ENCODE measurements at places on chromosomes 3 and 15.
A peak's percentile ranks its signal among the peaks of the same experiment; 100 is the strongest.

DNA sequence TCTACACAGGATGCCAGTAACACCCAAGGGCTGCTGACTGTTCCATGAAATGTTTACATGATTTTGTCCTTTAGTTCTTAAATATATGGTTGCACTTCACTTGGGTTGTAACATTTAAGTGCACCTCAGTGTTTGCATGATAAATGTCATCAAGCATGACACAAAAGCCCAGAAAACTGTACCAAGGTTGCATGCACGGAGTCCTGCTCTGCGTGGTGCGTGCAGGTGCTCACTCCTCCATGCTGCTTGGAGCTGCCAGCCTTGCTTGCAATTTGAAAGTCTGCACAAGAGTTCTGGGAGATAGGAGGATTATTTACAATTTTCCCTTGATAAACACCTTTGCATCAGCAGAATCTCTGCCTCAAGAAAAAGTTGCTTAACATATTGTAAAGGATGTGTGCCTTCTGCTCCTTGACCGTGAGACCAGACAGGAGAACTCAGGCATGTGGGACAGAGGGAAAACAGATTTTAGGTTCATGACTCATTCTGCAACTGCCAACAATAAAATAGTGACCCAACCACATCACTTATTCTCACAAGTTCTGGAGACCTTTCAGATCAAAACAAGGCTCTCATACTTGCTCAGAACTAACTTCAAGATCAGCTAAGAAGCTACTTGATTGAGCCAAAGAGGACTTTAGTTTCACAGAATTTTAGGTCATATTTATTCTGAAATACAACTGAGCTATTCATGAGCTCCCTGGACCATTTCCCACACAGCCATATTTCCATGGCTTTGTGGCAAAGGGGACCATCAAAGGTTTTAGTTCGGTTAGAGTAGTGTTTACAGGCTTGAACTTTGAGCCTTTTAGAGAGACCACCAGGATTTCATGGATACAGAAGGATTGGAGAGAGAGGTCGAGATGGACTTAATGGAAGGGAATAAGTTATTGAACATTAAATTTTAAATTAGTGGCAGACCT is 128.4 kb upstream of the ZBED2 start:
- no peak for DNase-seq

DNA sequence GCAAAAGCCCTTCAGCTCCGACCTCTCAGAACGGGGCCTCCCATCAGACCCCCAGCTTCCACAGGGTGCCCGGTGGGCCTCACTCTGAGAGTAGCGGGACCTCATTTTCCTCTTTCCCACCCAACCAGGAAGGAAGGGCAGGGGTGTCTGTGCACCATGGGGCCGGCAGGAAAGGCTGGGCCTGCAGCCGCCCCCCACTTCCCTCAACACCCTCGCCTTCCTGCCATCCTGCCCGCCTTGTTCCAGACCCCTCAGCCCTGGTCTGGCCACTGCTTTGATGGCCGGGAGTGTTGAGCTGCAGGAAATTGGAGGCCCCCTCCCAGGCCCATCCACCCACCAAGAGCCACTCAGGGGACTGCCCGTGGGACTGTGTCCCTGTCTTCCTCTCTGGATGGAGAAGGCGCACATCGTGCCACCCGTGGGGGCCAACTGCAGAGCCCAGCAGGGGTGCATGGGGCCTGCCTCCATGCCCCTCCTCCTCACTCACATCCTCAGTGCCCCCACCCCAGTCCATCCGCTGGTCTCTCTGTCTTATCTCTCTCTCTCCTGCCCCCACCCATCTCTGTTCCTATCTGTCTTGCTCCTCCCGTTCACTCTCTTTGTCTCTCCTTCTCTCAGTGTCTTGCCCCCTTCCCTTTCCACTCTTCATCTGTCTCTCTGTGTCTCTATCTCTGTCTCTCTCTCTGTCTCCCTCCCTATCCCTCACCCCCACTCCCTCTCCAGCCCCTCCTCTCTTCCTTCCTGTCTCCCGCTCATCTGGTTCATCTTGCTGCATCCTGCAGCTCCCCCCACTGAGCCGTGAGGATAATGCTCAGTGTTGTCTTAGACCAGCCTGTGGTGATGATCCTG is 1.8 kb upstream of the PLXND1 start:
- DNase-seq: peak; percentile 39

GRCh38 chr3:152710549-152710948 is 124.4 kb upstream of the P2RY1 start:
- DNase-seq: no peak

- no peak for DNase-seq
These were observed 355.8 kb downstream of the MCTP2 start for GRCh38 chr15:94587113-94587512.

- no peak for DNase-seq
These were observed 134.9 kb downstream of the GAP43 start for GRCh38 chr3:115758076-115758763.

GRCh38 chr15:100723315-100723801 is 121.0 kb downstream of the ASB7 start:
- DNase-seq: no peak

GRCh38 chr15:91049378-91050127 is 27.2 kb upstream of the VPS33B start:
- DNase-seq: peak; percentile 32

- no peak for DNase-seq
These were observed 17.1 kb upstream of the HEG1 start for GRCh38 chr3:125072749-125073389.

- DNase-seq: no peak
These were observed 156.6 kb downstream of the MCTP2 start for GRCh38 chr15:94387849-94388441.

DNA sequence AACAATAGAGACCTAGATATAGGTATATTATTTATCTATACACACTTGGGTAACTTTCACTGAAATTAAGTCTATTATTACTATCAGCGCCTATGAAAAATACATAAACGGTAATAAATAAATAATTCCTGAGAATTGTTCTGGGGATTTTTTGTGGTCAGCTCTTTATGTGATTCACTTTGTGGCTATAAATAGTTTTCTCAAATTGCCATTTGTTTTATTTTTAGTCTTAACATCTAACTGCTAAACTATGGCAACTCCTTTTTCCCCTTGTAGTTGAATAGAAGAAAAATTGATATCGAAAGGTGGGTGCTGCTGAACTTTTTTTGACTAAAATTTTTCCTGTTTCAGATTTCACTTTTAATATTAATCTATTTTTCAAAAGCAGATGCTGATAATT is 189.0 kb downstream of the VGLL3 start:
- no peak for DNase-seq

DNA sequence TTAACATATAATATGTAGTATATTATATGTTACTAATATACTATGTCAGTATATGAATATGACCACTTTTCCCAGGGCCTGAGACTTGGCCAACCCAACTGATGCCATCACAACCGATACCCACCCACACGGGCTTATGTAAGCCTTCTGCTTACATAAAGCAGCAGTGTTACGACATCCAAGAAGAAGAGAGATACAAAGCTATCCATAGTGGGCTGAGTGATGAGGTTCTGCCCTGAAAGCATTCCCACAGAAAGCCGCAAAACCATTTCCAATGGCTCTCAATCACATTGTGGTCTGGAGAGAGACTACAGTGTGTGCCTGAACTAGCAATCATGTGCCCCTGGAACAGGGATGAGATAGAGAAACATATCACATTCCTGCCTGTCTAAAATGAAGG is 177.9 kb downstream of the PLOD2 start:
- DNase-seq: no peak

DNA sequence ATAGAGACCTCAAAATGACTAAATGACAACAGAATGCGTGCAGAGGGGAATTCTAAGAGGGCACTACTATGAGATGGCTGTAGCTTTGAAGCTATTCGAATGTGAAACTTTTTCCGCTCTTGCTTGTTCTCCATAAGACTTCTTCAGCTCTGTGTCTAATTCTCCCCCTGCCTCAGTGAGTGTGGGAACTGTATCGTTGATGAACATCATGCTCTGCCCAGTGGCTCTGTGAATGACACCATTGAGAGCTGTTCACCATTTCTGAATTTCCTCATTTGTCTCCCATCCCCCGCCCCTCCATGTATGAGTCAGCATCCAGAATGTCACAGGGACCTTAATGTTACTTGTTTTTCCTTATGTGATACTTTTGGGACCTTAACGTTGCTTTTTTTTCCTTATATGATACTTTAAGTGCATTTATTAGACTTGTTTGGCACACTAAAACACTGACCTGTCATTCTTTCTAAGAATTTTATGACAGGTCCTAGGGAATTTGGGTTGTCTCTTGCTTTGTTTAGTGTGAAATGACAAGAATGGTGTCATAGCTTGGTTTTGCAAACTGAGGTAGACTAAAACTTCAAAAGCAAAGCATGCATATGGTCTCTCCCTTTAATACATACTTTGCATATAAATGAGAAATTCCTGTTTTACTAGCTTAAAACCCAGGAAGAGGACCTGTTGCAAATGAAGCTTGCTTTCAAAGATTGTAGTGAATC is 99.6 kb downstream of the FNDC3B start:
- peak; percentile 81 for DNase-seq

GRCh38 chr3:27031476-27031875 is 337.7 kb downstream of the NEK10 start:
- no peak for DNase-seq

DNA sequence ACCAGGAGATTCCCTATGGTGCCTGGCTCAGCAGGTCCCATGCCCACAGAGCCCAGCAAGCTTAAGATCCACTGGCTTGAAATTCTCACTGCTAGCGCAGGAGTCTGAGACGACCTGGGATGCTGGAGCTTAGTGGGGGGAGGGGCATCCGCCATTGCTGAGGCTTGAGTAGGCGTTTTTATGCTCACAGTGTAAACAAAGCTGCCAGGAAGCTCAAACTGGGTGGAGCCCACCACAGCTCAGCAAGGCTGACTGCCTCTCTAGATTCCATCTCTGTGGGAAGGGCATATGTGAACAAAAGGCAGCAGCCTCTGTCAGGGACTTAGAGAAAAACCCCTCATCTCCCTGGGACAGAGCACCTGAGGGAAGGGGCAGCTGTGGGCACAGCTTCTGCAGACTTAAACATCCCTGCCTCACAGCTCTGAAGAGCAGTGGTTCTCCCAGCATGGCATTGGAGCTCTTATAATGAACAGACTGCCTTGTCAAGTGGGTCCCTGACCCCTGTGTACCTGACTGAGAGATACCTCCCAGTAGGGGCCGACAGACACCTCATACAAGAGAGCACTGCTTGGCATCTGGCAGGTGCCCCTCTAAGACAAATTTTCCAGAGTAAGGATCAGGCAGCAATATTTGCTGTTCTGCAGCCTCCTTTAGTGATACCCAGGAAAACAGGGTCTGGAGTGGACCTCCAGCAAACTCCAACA is 231.5 kb upstream of the SETMAR start:
- no peak for DNase-seq

- no peak for DNase-seq
These were observed 25.4 kb upstream of the DET1 start for GRCh38 chr15:88571852-88572259.

DNA sequence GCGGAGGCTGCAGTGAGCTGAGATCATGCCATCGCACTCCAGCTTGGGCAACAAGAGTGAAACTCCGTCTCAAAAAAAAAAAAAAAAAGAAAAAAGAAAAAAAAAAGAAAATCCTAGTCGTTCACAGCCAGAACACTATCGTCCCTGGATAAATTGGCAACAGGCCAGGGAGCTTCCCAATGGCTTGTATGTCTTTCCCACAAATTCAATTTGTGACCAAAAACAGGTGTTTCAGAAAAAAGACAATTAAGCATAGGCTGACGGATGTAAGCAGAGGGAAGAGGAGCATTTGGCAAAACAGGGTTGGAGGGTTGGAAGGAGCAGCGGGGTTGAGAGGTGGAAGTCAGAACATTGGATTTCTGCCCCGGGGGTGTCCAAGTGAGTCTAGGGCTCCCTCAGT is 8.5 kb downstream of the EPB42 start:
- no peak for DNase-seq

GRCh38 chr3:59251869-59252268 is 202.0 kb upstream of the CFAP20DC start:
- DNase-seq: no peak

DNA sequence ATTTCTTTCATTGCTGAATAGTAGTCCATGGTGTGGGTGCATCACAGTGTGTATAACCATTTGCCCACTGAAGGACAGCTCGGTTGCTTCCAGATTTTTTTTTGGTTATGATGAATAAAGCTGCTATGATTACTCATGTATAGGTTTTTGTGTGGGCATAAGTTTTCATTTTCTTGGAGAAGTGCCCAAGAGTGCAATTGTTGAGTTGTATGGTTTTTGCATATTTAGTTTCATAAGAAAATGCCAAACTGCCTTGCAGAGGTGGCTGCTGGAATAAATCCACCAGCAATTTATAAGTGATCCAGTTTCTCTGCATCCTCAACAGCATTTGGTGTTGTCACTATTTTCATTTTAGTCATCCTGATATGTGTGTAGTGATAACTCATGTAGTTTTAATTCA is 8.4 kb upstream of the SPESP1 start:
- no peak for DNase-seq

GRCh38 chr3:188157971-188158370 is 4.0 kb downstream of the LPP start:
- no peak for DNase-seq

GRCh38 chr3:137282871-137283270 is 325.1 kb downstream of the IL20RB start:
- no peak for DNase-seq

DNA sequence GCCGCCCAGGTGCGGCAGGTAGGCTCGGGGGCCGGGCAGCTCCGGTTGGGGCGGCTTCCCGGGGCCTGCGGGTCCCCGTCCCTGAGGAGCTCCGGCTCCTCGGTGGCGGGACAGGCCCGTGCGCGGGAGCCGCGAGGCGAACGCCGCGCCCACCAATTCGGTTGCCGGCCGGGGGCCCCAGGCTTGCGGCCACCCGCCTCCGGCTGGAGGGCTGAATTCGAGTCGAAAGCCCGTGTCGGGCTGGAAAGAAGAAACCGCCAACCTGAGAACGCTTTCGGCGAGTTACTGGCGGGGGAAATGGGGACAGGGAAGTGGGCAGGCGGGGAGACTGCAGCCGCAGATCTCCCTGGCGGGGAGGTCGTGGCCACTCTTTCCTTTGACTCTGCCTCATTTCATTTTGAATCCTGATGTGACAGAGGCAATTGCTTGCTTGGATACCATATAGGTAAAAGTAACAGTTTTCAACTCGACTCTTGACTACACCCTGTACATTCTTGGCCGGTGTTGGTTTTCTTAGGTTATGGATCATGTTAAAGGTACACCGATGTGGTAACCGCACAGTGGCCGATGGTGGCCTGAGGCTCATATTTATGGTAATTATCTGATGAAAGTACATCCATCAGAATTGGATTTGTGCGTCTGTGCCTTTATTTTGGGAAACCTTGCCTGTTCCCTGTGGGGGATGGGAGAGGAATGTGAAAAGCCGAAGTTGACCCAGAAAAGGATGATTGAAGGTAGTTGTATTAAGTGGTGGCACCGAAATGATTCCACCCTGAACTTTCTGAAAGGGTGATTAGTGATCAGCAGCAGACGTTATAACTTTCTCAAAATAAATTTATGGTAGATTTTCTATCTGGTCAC is 1.7 kb downstream of the B3GNT5 start:
- DNase-seq: no peak

- no peak for DNase-seq
These were observed 107.8 kb upstream of the VEPH1 start for GRCh38 chr3:157610876-157611535.

GRCh38 chr15:63374686-63375520 is 6.7 kb downstream of the CA12 start:
- peak; percentile 37 for DNase-seq
